ENCODE measurements at places on chromosomes 12 and 14. TPM values are rescaled to one million over a fixed set of nuclear protein-coding genes. Genes with fewer than 3 reads are reported as not detected.

Gene GTF2A1
- 45.1 TPM for total RNA-seq

- DNase-seq: no peak
Observed at GRCh38 chr12:111624540-111624939, 25.4 kb upstream of the ATXN2 start.

GRCh38 chr12:101877806-101878242 lies 444 bp downstream of the DRAM1 start:
- DNase-seq: peak; percentile 65

- no peak for DNase-seq
Observed at GRCh38 chr14:93269341-93270068, 62.4 kb downstream of the UBR7 start.

DNA sequence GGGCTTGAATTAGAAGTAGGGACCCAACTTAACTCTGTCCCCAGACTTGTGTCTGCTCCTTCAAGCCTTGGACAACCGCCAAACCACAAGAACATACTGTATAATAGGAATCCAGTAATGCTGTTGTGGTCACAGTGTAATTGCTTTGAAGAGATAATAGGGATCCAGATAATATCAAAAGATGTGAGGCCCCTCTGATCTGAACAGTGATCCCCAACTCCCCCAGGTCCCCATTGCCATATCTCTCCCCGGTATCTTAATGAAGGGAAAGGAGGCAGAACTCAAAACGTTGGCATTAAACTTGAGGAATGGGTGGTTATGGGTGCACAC lies 8.5 kb upstream of the PLEKHH1 start:
- DNase-seq: no peak

GRCh38 chr14:73370561-73370960 lies 87.8 kb downstream of the NUMB start:
- DNase-seq: no peak

GRCh38 chr12:49792976-49793580 lies 35.1 kb downstream of the NCKAP5L start:
- no peak for DNase-seq

DNA sequence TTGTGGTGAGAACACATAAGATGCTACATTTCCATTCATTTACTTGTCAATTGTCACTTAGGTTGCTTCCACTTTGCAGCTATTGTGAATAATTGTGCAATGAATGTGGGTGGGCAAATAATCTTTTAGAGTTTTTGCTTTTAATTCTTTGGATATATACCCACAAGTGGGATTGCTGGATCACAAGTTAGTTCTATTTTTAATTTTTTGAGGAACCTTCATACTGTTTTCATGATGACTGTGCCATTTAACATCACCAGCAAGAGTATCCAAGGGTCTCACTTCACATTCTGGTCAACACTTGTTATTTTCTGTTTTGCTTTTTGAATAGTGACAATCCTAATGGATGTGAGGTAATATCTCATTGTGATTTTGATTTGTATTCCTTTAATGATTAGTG lies 10.5 kb downstream of the CLEC6A start:
- no peak for DNase-seq

- DNase-seq: no peak
Observed at GRCh38 chr12:120472521-120472920, 3.0 kb upstream of the SRSF9 start.

GRCh38 chr14:77076113-77076631 lies 21.9 kb upstream of the CIPC start:
- peak; percentile 81 for DNase-seq

All from psoas muscle (tissue), 8 donors.